Activated naive CD8-positive, alpha-beta T cell treated with anti-CD3 and anti-CD28 coated beads for 36 hours (primary cell): ENCODE measurements at places on chromosomes 2 and 18. TPM values are rescaled to one million over a fixed set of nuclear protein-coding genes. Genes with fewer than 3 reads are reported as not detected.

The BBS5 gene
- total RNA-seq, result 5.0 TPM

The EMILIN1 gene
- 0.76 TPM for total RNA-seq

The SLC35F5 gene
- 21.3 TPM for total RNA-seq

DNA sequence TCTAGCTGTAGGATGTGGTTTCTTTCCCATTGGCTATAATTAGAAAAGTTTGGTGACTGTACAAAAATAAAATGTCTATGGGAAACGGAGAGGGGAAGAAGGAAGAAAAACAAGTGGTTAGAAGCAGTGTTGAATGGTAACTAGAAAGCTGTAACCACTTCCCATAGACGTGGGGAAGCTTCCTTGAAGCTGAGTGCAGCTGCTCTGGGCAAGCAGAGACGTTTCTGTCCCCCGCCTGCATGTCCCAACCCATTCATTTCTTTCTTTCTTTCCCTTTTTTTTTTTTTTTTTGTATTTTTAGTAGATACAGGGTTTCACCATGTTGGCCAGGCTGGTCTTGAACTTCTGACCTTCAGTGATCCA, 367.8 kb upstream of the HS6ST1 start:
- H3K27me3 ChIP-seq, result peaks cover 6% of the 10 kb centered on the region
- no peak for DNase-seq
- H3K36me3 ChIP-seq, result no peaks in the 10 kb centered on the region
- H3K4me1 ChIP-seq, result peaks cover 9% of the 10 kb centered on the region
- no peak overlapping the region for H3K27ac ChIP-seq

GRCh38 chr18:78447211-78447610, 532.4 kb upstream of the SALL3 start:
- DNase-seq, result no peak
- no peaks in the 10 kb centered on the region for H3K4me1 ChIP-seq
- H3K4me3 ChIP-seq, result no peak overlapping the region

DNA sequence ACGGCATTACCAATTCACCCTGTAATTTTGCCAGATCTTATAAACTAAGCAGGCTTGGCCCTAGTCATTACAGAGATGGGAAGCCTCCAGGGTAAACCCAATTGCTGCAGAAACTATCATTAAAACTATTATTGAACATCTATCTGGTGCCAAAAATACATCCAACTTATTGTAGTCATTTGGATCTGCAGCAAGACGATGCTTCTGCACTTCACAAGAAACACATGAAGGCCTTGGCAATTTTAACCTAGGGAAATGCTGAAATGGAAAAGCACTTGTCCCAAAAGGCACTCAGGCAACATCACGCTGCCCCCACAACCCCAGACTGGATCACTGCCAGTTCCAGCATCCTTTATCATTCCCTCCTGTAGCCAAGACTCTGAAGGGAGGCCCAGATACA, 85.3 kb upstream of the ACVR2A start:
- no peak for DNase-seq
- H3K36me3 ChIP-seq, result no peaks in the 10 kb centered on the region
- H3K4me3 ChIP-seq, result no peak overlapping the region

DNA sequence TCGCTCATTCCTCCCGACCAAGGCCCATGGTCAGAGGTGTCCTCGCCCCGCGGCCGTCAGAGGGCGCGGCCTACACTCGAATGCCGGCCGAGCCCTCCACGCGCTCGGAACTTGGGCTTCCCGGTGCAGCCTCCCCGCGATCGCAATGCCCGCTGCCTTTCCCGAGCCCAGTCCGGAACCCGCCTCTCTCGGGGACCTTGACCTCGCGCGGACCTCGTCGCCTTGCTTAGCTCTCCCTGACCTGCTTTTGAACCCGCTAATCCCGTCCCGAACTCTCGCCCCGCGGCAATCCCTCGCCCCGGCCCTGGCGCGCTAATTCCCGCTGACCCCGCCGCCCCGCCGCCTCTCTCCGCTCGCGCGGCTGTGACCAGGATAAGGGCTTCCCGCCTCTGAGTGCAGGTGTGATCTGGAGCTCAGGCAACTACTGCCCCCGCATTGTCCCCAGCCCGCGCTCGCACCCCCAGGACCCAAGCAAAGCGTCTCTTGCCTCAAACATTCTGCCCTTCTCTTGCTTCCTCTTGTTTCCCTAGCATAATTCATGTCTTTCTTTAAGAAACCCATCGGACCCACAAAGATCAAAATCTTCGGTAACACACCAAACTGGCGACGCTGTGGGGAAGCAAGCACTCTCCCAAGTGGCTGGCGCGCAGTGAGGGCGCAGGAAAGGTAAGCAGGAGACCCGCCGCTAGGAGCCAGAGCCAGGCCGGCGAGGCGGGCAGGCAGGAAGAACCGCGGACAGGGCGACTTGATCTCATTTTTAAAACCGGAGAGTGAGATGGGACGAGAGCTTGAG, 46.6 kb upstream of the ATP6V1B1 start:
- no peaks in the 10 kb centered on the region for H3K36me3 ChIP-seq
- H3K27ac ChIP-seq, result no peak overlapping the region
- peaks cover 96% of the 10 kb centered on the region for H3K27me3 ChIP-seq
- H3K4me3 ChIP-seq, result peak overlapping the region; percentile 64
- no peak for DNase-seq

DNA sequence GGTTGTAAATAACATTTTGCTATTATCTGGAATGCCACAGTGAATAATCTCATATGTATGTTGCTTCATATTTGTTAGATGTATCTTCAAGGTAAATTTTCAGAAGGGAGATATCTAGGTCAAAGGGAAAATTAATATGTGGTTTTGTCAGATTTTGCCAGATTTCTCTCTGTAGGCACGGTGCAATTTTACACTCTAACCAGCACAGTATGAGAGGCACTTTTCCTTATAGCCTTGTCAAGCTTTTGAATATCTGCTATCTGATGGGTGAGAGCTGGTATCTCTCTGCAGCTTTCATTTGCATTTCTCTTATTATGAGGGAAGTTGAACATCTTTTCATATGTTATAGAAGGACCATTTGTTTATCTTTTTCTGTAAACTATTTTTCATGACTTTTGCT, 175.7 kb upstream of the PGAP1 start:
- peak overlapping the region; percentile 31 for H3K27ac ChIP-seq
- H3K4me1 ChIP-seq, result peaks cover 19% of the 10 kb centered on the region
- H3K36me3 ChIP-seq, result peaks cover 20% of the 10 kb centered on the region
- no peak for DNase-seq
